ENCODE measurements at places on chromosomes 7 and 10. TPM values are rescaled to one million over a fixed set of nuclear protein-coding genes. Genes with fewer than 3 reads are reported as not detected.

The XPNPEP1 gene
- 89.2 TPM for total RNA-seq

The GHITM gene
- total RNA-seq, result 122 TPM

The LZTS2 gene
- 37.6 TPM for total RNA-seq

The SPAM1 gene
- not detected for total RNA-seq

The PRKG1 gene
- total RNA-seq, result 44.9 TPM

The SYT15B gene
- total RNA-seq, result not detected

The UBE3C gene
- total RNA-seq, result 78.8 TPM

The LRRC18 gene
- under 0.01 TPM for total RNA-seq

The IDI2 gene
- not detected for total RNA-seq
